HepG2 (cell line): ENCODE measurements at places on chromosomes 7 and 10. TPM values are rescaled to one million over a fixed set of nuclear protein-coding genes. Genes with fewer than 3 reads are reported as not detected.
A peak's percentile ranks its signal among the peaks of the same experiment; 100 is the strongest.

- no peak for DNase-seq
Observed at GRCh38 chr10:12349629-12350166, 351 bp downstream of the CAMK1D start.

Gene HKDC1
- polyA plus RNA-seq: 8.1 and 10.1 TPM in 2 replicates

- DNase-seq: no peak
Observed at GRCh38 chr10:62584731-62585130, 210.6 kb downstream of the ZNF365 start.

GRCh38 chr10:29648983-29649268, 14.2 kb upstream of the SVIL start:
- peak; percentile 60 for DNase-seq

DNA sequence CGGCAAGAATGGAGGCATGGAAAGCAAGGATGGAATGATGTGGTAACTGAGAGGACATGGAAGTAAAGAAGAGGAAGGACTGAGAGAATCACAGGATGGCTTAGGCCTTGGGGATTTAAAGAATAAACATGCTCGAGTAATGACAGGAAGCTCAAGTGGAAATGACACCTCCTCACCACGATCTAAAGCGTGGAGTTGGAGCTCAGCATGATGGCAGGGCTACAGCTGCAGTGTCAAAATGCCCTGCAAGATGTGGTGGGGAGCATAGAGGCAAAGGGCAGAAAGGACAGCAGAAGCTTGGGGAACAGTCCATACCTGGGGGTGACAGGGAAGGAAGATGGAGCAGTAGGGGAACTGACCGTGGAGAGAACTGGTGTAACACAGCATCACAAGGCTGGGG, 229.5 kb upstream of the PLXNA4 start:
- no peak for DNase-seq
